ENCODE measurements at places on chromosomes 6 and 20. TPM values are rescaled to one million over a fixed set of nuclear protein-coding genes. Genes with fewer than 3 reads are reported as not detected.

Gene ZNF391
- 3.4 TPM for polyA plus RNA-seq

Gene PNLDC1
- polyA plus RNA-seq, result not detected

Gene JPH2
- polyA plus RNA-seq, result not detected

Gene NOX3
- polyA plus RNA-seq, result not detected

Gene ZSWIM1
- polyA plus RNA-seq, result 3.2 TPM

Gene UNC5CL
- polyA plus RNA-seq, result 0.24 TPM

Gene GSTA3
- polyA plus RNA-seq, result not detected

Gene IRF4
- polyA plus RNA-seq, result 8.2 TPM

Gene TNFRSF6B
- 0.22 TPM for polyA plus RNA-seq

Gene RCAN2
- polyA plus RNA-seq, result not detected

Gene GPX5
- not detected for polyA plus RNA-seq

Gene C6orf52
- 1.1 TPM for polyA plus RNA-seq

Gene LTB
- polyA plus RNA-seq, result 1,970 TPM

Gene SCUBE3
- polyA plus RNA-seq, result 0.05 TPM

Gene PLN
- polyA plus RNA-seq, result 0.09 TPM

Gene CDKN1A
- polyA plus RNA-seq, result 0.19 TPM

Gene TGIF2
- polyA plus RNA-seq, result 37.7 TPM

Gene VSX1
- not detected for polyA plus RNA-seq

All from naive thymus-derived CD4-positive, alpha-beta T cell (primary cell).